ENCODE measurements at places on chromosomes 7 and 10.

GRCh38 chr10:126730856-126731609 lies 60.5 kb upstream of the C10orf90 start:
- DNase-seq: no peak

- DNase-seq: no peak
These were observed 32.7 kb downstream of the TBXAS1 start for GRCh38 chr7:139861803-139862202.

GRCh38 chr7:13778967-13779366 lies 210.5 kb downstream of the ETV1 start:
- no peak for DNase-seq

GRCh38 chr7:152464312-152465118 lies 28.7 kb upstream of the KMT2C start:
- peak; percentile 40 for DNase-seq

DNA sequence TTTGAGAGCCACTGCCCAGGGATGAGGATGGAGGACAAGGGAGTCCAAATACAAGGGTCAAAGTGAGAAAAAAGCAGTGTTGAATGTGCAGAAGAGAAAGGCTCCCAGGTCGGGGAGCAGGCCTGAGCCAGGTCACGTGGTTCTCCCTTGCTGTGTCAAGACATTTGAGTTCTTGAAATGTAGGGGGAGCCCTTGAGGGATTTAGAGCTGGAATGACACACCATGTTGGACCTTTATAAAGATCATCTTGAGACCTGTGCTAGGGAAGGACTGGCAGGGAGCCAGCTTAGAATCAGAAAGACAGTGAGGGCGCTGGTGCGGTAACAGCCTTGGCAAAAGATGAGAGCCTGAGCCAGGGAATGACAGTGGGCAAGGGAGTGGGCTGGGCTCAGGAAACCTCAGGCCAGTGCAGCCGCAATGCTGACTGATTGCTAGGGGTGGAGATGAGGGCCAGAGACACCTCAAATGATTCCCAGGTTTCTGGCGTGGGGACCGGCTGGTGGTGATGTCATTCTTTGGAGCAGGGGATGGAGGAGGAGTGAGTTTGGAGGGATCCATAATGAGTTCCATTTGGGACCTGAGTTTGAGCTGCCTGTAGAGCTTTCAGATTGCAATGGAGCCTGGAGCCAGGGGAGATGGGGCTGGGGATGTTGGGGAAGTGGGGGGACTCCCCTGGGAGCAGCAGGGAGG lies 120.1 kb downstream of the PTPN20 start:
- no peak for DNase-seq

DNA sequence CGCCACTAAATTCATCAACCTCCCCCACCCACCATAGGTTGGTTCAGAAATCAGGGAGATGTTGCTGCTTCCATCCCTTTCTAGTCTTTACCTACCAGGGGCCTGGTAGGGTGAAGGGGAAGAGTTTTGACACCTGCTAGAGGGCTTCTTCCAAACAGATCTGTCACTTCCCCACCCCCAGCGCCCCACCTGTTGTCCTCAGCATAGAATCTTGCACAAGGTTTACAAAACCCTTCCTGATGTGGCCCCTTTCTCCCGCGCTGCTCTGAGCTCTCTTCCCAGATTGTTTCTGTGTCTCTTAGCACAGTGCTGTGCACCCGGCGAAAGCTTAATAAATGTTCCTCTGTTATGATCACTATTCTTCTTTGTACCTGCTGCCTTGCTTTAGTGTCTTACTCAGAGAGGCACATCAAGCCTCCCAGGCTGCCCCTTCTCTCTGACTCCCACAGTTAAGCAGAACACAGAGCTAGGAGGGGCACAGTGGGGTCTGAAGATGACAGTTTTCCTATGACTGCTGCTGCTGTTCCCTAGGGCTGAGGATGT lies 11.2 kb upstream of the C10orf95 start:
- no peak for DNase-seq

GRCh38 chr10:78729800-78730199 lies 339.0 kb upstream of the ZMIZ1 start:
- no peak for DNase-seq

DNA sequence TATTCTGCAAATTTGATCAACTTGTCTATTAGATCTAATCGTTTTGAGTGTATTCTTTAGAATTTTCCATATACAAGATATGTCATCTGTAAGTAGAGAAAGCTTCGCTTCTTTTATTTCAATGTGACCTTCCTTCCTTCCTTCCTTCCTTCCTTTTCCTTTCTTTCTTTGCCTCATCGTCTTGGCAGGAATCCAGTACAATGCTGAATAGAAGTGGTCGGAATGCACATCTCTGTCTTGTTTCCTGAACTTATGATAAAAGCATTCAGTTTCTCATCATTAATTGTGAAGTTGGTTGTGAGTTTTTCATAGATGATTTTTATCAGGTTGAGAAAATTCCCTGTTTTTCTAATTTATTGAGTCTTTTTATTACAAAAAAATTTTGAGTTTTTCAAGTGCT lies 300.7 kb upstream of the ZNF32 start:
- no peak for DNase-seq

- no peak for DNase-seq
These were observed 89.5 kb downstream of the THSD7A start for GRCh38 chr7:11742496-11742895.

DNA sequence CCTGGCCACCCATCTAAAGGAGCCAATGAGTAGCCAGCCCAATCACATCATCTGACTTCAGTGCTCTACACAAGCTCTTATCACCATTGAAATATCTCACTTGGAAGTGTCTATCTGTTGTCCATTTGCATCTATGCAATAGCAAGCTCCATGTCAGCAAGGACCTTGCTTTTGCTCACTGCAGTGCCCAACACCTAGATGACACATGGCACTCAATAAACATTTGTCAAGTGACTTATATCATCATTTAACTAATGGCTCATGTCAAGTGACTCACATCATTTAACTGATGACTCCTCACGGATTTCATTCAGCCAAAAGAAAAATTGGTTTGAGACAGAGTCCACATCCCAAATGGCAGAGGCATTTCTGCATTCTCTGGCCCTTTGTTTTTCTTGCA lies 92.9 kb upstream of the ADAM12 start:
- DNase-seq: no peak

GRCh38 chr7:37751096-37751495 lies 67.5 kb downstream of the GPR141 start:
- DNase-seq: no peak

DNA sequence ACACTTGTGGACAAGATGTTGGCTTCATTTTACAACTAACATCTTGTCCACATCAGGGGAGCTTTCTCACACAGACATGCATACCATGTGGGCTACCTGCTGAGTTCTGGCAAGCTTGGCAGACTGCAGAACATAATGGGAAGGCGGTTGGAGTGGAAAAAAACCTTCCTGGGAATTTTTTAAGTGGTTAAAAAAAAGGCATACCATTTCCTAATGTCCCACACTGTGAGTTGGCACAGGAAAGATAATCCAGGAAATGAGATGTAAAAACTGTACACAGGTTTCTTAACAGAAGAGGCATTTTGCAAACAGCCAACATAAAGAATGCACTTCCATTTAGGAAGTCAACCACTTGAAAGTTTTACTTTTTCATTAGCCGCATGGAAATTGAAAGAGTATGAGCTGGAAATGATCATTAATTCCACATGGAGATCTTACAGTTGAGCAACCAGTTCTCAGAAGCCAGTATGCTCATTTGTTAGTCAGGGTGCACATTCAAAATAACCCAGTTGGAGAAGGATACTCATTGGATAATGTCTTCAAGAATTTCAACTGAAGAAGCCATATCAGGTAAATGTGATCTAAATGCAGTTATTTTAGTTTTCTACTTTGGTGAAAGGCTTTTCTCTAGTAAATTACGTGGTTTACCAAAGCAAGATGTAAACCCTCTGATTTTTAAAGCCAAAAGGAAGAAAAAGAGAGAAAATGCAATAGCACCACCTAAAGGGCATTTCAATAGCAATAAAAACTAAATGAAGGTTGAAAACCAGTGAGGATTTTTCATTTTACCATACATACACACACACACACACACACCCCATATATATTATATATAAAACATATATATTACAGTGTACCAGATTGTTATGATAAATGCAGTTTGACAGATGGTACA lies 194.0 kb downstream of the TAX1BP1 start:
- no peak for DNase-seq

GRCh38 chr10:120634659-120635058 lies 177.6 kb downstream of the PLPP4 start:
- no peak for DNase-seq

DNA sequence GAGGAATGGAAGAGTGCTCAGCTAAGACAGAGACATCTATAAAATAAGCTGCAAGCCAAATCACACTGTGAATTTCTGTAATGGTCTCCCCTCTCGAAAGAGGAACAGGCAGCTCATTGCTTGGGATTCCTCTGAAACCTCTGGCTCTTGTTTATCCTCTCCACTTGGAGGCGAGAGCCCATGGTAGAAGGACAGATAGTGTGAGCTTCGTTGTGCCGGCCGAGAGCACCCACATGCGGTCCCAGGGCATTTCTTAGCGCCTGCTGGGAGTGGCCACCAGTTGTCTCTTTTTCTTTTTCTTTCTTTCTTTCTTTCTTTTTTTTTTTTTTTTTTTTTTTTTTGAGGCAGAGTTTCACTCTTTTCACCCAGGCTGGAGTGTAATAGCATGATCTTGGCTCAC lies 26.2 kb downstream of the CNPY1 start:
- no peak for DNase-seq

DNA sequence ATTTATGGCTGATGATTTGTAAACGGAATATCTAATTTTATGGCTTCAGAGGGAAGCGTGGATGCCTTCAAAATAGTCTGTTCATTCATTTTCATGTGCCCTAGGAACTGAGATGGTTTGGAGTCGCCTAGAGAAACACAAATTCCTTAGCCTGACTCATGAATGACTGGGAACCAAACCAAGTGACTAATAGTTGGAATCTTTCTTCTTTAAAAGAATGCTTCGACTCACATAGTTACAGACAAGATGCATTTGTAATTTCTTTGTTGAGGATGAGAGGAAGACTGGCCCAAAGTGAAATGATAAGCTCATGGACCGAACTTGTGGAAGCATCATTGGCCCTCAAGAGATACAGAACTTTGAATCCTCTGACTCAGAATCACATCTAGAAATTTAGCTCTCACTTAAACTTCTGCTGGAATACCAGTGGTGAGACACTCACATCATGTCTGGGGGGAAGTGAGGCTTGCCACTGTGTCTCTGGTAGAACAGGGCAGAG lies 1107.2 kb downstream of the NRG3 start:
- no peak for DNase-seq

GRCh38 chr7:100546129-100546925 lies 7.3 kb downstream of the AGFG2 start:
- no peak for DNase-seq

DNA sequence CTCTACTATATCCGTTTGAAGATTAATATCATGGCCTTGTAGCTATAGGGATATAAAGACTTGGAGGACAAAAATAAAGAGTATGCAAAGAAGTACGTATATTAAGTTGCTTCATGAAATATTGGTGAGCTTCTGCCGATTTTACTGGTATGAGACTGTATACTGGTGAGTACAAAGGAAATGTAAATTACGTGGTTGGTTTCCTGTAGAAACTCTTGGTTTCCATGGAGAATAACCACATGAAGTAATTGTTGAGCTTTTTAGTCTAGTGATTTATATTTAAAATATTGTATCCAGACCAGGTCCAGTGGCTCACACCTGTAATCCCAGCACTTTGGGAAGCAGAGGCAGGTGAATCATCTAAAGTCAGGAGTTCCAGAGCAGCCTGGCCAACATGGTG lies 32.2 kb upstream of the GLI3 start:
- DNase-seq: no peak

- no peak for DNase-seq
These were observed 5.5 kb downstream of the VIPR2 start for GRCh38 chr7:159139202-159139601.

DNA sequence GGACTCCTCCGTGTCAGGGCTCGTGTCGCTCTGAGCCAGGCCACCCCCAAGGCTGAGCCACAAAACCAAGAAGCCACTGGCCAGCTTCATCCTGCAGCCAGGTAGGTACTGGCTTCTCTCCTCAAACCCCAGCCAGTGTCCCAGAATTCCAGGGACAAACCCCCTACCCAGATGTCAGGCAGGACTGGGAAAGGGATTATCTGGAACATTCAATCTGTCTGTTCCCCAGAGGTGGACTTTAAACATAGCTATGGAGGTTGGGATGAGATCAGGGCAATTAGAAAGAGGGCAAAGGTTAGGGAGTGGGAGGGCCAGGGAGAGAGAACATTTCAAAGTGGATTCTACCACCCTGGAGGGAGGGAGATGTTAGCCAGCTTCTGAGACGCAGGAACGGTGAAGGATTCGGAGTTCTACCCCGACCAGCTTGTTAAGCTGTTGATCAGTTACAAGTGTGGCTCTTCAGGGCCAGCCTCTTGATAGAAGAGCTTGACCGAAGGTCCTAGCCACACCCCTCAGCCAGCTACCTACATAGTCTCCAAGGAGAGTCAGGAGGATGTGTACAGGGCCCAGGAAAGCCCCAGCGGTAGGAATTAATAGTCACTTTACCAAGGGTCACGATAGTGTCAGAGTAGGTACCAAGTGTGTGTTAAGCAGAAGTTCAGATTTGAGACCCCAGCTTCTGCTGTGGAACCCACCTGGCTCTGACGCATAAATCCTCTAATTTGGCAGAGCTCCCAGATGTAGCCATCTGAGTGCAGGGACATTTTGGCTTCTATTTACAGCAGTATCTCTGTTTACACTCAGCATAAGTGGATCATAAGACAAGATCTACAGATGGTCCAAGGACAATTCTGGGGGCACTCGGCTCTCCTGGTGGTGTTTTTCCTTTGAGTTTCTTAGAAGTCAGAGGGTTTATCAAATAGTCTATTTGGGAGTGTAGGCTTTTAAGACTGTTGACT lies at the start of gene PLA2G12B:
PLA2G12B (minus strand) TSS at position 211 of the 959 bp plus-strand sequence; CDS start at position 90, 121 bp downstream.
- DNase-seq: no peak

DNA sequence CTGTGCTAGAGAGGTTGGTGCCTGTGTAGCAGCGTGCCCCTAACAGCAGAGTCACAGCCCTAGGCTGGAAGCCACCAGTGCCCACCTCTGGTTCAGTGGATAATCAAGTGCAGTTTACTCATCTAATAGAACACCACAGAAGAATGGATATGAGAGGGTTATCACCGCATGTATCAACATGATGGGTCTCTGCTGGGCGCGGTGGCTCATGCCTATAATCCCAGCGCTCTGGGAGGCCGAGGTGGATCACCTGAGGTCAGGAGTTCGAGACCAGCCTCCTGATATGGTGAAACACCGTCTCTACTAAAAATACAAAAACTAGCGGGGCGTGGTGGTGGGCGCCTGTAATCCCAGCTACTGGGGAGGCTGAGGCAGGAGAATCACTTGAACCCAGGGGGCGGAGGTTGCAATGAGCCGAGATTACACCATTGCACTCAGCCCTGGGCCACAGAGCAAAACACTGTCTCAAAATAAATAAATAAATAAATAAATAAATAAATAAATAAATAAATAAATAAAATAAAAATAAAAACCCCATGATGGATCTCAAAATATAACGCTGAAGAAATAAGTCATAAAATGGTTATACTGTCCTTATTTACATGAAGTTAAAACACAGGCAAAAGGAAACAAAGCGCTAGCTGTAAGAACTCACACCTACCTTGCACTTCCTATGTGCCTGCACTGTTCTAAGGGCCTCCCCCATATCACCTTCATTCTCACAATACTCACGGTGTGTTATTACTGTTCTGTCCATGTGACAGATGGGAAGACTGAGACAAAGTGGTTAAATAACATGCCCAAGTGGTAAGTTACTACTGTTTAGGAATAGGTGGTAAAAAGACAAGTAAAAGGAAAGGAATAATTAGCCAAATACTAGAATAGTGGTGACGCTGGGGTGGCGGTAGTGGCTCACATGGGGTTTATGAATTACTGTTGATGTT lies 70.9 kb downstream of the AMZ1 start:
- DNase-seq: no peak

GRCh38 chr7:152072421-152072820 lies 46.9 kb downstream of the GALNT11 start:
- DNase-seq: no peak

- DNase-seq: no peak
These were observed 111.0 kb upstream of the KLF14 start for GRCh38 chr7:130844811-130845580.
